ENCODE measurements at places on chromosomes 1 and 21. TPM values are rescaled to one million over a fixed set of nuclear protein-coding genes. Genes with fewer than 3 reads are reported as not detected.

DNA sequence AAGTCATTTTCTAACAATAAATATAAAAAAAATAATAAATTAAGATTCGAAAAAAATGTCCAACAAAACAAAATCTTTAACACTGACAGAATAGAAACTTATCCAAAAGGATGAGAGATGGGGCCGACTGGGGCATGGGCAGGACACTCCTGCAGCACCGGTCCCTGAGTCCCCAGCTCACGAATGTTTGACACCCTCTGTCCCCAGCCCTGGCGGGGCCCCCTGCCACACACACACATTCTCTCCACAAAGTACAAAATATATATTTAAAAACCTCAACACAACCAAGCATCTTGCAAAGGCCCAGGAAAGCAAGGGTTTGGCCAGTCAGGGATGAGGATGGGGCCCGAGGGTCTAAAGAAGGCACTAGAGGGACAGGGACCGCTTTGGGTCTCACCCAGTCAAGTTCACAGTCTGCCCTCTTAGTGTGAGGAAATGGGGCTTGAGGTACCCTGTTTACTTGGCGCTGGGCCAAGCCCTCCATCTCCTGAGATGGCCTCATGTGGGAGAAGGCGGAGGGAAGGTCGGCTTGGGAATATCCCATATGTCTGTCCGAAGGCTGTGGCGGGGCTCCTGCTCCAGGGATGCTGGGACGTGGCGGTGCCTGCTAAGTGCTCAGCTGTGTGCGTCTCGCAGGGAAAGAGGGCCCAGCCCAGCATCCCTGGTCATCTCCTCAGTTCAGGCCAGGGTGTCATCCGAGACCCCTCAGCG, 31.3 kb downstream of the EPHA2 start:
- no peak for DNase-seq
- H3K27ac ChIP-seq: no peak overlapping the region
- no peaks in the 10 kb centered on the region for H3K36me3 ChIP-seq
- peaks cover 13% of the 10 kb centered on the region for H3K4me1 ChIP-seq
- H3K4me3 ChIP-seq: no peak overlapping the region

- H3K27me3 ChIP-seq: no peaks in the 10 kb centered on the region
- no peaks in the 10 kb centered on the region for H3K4me1 ChIP-seq
- no peak overlapping the region for H3K27ac ChIP-seq
- no peaks in the 10 kb centered on the region for H3K36me3 ChIP-seq
- no peak for DNase-seq
Observed at GRCh38 chr21:28068455-28069358, 924.0 kb downstream of the LTN1 start.

DNA sequence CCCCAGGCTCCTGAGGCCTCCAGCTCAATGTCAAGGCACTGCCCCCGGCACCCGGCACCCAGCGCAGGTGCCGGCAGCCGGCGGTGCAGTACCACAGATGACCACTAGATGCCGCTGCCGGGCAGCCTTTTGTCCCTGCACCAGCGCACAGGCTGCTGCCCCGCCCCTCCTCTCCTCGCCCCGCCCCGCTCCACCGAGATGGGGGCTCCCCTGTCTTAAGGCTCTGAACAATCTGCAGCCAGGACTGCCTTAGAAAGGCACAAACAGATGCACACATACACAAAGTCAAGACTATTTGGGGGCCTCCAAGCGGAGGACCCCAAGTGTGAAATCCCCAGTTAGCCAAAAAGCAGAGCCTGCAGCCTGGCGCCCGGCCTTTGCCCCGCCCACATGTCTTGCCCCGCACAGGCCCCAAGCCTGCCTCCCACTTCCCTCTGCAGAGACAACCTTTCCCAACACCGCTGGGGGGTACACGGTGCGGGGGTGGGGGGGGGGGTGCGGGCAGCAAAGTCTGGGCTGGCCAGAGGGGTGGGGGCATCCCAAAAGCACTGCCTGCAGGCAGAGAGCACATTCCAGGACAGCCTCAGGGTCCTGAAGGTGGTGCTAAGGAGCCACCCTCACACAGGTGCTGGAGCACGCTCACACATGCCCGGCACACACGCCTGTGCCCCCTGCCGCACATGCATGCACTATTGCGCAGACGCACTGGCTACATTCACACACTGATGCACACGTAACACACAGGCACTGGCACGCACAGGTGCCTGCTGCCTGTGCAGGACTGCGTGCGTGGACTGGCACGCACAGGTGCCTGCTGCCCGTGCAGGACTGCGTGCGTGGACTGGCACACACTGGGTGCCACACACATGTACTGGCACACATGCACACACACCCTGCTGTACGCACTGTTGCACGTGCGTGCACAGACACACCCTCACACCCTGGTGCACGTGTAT, 37.1 kb downstream of the ARHGEF16 start:
- peak; percentile 84 for DNase-seq
- no peaks in the 10 kb centered on the region for H3K27me3 ChIP-seq
- H3K36me3 ChIP-seq: peaks cover 3% of the 10 kb centered on the region
- peaks cover 7% of the 10 kb centered on the region for H3K4me1 ChIP-seq
- peak overlapping the region; percentile 58 for H3K4me3 ChIP-seq
- H3K27ac ChIP-seq: no peak overlapping the region

DNA sequence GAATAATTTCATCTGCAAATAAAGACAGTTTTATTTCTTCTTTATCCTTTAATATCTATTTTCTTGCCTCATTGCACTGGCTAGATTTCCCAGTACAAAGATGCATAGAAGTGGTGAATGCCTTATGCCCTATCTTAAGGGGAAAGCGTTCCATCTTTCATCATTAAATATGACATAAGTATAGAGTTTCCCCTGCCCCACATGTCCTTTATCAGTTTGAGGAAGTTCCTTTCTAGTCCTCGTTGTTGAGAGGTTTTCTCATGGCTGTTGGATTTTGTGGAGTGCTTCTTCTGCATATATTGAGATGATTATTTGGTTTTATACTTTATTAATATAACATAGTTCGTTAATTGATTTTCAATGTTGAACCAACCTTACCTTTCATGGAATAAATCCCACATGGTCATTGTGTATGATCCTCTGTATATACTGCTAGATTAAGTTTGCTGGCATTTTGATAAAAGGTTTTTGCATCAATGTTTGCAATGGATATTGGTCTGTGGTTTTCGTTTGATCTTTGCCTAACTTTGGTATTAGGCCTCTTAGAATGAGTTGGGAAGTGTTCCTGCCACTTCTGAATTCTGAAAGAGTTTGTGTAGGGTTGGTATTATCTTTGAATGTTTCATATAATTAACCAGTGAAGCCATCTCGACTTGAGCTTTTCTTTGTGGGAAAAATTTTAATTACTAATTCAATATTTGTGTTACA, 15.6 kb downstream of the PRKACB start:
- H3K4me3 ChIP-seq: no peak overlapping the region
- no peaks in the 10 kb centered on the region for H3K36me3 ChIP-seq
- no peaks in the 10 kb centered on the region for H3K27me3 ChIP-seq
- H3K4me1 ChIP-seq: peaks cover 88% of the 10 kb centered on the region
- DNase-seq: no peak

- no peaks in the 10 kb centered on the region for H3K4me1 ChIP-seq
- no peak overlapping the region for H3K27ac ChIP-seq
- no peaks in the 10 kb centered on the region for H3K36me3 ChIP-seq
Observed at GRCh38 chr1:21865609-21865942, 53.5 kb downstream of the LDLRAD2 start.

DNA sequence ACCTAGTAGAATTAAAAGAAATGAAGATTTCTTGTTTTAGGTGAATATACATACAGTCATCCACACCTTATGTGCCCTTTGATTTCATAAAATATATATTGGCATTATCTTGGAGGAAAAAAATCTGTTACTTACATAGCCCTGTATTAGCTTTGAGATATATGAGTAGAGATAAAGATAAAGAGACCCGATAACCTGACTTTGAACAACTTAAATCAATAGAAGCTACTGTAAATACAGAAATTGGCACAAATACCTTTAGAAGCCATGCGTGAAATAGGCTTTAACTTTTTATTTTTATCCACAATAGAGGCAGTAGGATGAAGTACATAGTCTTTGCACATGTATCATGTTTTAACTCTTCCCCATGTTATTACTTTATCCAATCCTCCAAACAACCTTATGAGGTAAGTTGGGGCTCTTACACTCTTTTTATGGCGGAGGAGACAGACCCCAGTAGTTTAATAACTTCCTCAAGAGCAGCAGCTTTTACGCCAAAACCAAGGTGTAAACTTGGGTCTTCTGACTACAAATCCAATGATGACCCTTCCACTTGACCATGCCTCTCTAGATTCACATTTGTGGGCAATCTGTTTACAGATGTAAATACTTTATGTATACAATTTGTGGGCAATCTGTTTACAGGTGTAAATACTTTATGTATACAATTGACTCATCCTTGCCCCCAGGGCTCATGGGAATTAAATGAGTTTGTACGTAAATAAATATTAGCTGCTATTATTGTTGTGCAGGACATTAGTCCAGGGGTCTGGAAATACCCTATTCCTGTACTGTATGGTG, 2.1 kb downstream of the CD55 start:
- DNase-seq: no peak
- H3K36me3 ChIP-seq: peaks cover 20% of the 10 kb centered on the region
- peak overlapping the region; percentile 87 for H3K27ac ChIP-seq
- H3K4me3 ChIP-seq: peak overlapping the region; percentile 68
- peaks cover 60% of the 10 kb centered on the region for H3K4me1 ChIP-seq

DNA sequence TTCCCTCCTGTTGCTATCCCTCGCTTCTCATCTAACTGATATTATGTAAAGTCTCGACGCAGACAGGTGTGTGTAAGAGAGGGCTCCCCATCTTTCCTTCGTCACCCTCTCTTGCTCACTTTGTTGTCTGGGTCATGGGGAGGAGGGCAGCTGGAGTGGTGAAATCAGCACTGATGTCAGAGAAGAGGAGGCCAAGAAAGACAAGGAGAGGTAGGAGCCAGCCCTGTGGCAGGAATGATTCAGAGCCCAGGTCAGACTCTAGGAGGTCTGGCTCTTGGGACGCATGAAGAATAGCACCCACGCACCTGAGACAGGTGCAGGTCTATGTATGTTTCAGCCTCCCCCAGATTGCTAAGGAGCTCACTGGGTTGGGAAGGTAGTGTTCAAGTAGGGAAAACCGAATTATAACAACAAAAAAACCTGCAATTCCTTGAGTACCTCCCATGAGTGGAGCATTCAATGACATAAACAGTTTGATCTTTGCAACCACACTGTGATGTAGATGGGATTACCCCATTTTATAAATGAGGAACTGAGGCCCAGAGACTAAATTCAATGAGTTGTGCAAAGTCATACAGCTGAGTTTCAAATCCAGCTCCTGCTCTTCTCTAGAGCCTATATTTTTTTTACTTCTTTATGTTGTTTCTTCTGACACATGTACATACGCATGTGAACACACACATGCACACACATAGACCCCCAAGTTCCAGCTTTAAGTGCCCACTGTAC, 10.4 kb downstream of the NUAK2 start:
- H3K4me1 ChIP-seq: peaks cover 64% of the 10 kb centered on the region
- peaks cover 2% of the 10 kb centered on the region for H3K36me3 ChIP-seq
- DNase-seq: no peak

GRCh38 chr21:30138483-30138882, 28.1 kb downstream of the CLDN17 start:
- H3K4me1 ChIP-seq: no peaks in the 10 kb centered on the region
- no peaks in the 10 kb centered on the region for H3K36me3 ChIP-seq
- H3K27ac ChIP-seq: no peak overlapping the region
- H3K27me3 ChIP-seq: no peaks in the 10 kb centered on the region
- no peak overlapping the region for H3K4me3 ChIP-seq

DNA sequence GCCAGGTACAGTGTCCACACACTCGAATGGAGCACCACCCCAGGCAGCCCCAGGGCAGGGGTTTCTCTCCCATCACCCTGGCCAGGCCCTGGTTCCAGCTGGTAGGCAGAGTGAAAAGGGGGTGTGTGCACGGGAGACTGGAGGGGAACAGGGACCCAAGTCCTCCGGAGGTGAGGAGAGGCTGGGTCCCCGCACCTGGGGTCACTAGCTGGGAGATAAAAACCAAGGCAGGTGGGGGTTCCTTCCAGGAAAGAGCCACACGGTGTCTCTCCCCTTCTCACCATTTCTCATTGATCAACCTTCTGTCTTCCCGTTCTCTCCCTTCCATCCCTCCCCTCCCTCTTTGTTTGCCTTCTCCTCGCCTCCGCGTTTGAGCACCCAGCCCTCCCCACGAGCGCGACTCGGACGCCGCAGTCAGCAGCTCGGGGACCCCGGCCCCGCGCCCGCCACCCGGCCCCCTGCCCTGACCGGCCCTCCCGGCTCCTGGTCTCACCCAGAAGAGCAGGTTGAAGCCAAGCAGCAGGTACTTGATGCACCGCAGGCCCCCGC, 358 bp downstream of the TSPAN2 start:
- no peak overlapping the region for H3K27ac ChIP-seq
- peaks cover 20% of the 10 kb centered on the region for H3K4me1 ChIP-seq
- H3K36me3 ChIP-seq: no peaks in the 10 kb centered on the region
- DNase-seq: no peak

DNA sequence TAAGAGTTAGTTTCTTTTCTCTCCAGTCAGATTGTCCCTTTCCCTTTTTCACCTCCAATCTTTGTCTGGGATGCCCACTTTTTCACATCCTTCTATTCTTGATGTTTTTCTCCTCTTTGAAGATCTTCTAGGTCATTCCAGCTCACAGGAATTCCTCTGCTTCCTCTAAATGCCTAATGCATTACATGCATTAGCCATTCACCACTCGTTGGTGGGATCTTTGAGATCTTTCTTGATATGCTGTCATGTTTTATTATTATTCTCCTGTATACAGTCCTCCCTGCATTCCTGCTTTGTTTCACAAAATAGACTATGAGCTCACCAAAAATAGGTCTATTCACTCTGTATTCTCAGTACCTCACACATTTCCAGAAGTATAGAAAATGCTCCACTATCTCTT, 129.0 kb downstream of the LYPLAL1 start:
- H3K27me3 ChIP-seq: no peaks in the 10 kb centered on the region
- DNase-seq: no peak
- peaks cover under 1% of the 10 kb centered on the region for H3K36me3 ChIP-seq
- no peaks in the 10 kb centered on the region for H3K4me1 ChIP-seq
- H3K4me3 ChIP-seq: no peak overlapping the region
- H3K27ac ChIP-seq: no peak overlapping the region

DNA sequence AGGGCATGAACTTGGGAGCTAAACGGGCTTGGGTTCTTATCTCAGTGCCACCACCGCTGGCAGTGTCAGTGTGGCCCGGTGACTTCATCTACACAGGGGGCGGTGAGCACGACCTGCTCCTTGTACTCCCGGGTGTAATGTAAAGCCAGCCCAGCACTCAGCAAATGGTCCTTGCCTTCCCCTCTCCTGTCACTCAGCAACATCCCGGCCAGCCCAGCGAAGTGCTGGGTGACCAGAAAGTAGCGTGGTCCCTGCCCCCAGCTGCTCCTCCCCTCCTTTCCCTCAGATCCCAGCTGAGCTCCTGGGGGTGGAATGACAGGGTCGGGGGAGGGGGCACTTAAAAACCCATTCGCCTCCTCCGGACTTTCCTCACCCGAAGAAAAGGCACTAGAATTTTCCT, 7.2 kb downstream of the KCNN3 start:
- H3K4me3 ChIP-seq: peak overlapping the region; percentile 36
- no peaks in the 10 kb centered on the region for H3K36me3 ChIP-seq
- H3K27me3 ChIP-seq: peaks cover 30% of the 10 kb centered on the region
- DNase-seq: no peak
- H3K27ac ChIP-seq: no peak overlapping the region

The CD1C gene
- 0.16 TPM for total RNA-seq

The ZSWIM5 gene
- total RNA-seq: 2.1 TPM

The IFI44 gene
- total RNA-seq: 77.5 TPM

The RAB42 gene
- total RNA-seq: not detected

The TMCO1 gene
- total RNA-seq: 57.3 TPM

The RIPPLY3 gene
- 0.42 TPM for total RNA-seq

The PAX7 gene
- total RNA-seq: not detected

All from activated T-cell treated with anti-CD3 and anti-CD28 coated beads, Interleukin-2, amount 50 U/mL, for 72 hours (primary cell).